ENCODE measurements at places on chromosomes 7 and 10.

- DNase-seq = no peak
These were observed 330.0 kb upstream of the C7orf33 start for GRCh38 chr7:148260599-148260998.

GRCh38 chr10:132910186-132910880 is 32.0 kb downstream of the CFAP46 start:
- no peak for DNase-seq

GRCh38 chr7:111292026-111292470 is 201.1 kb downstream of the LRRN3 start:
- no peak for DNase-seq

DNA sequence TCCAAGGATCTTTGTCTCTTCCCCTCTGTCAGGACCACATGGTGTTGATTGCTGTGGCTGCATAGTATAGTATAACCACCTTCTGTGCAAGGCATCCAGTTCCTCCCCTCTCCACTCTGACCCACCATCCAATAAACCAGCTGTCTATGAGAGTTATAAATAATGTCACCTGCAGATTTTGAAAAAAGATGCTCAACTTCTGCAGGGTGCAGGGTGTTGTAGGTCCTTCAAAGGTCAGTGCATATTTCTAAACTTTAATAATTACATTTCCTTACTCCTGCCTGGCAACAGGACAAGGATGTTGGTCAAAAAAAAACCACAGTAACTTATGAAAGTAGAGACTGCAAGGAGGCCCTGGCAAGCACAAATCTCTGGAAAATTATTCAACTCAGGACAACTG is 166.2 kb downstream of the PKD1L1 start:
- no peak for DNase-seq

- DNase-seq = no peak
These were observed 210.8 kb downstream of the DNAJB6 start for GRCh38 chr7:157547611-157548010.

DNA sequence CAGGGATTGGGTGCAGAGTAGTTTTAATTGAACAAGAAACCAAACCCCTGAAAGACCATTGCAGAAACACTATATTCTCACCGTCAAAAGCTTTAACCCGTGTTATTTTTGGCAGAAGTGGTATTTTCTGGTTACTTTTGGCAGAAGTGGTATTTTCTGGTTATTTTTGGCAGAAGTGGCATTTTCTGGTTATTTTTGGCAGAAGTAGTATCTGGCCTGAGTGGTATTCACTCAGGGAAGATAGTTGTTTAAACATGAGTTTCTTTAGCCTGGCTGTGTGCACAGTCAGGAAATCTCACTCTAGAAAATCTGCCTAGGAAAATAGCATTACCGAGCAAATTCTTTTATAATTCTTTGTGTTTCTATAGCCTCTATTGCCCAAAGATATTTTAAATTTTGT is 322.7 kb downstream of the GFRA1 start:
- no peak for DNase-seq

DNA sequence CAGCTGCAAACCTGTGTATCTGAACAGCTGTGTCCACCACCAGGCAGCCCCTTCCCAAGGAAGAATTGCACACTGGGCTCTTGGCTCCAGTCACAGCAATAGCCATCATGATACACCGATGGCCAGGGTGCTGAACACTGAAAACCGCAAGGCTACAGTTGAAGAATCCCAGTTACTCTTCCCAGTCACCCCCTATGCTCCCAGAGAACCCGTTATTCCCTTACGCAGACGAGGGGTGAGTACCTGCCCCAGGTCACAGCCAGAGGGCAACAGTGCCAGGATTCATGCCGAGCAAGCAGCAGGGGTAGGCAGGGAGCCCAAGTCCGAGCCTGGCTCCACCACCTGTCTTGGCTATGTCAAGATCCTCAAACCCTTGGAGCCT is 57.8 kb downstream of the RASGEF1A start:
- DNase-seq = no peak

GRCh38 chr10:106025208-106025811 is 1139.2 kb downstream of the SORCS1 start:
- DNase-seq = no peak
